ENCODE measurements at places on chromosomes 1 and 21.
A peak's percentile ranks its signal among the peaks of the same experiment; 100 is the strongest.

DNA sequence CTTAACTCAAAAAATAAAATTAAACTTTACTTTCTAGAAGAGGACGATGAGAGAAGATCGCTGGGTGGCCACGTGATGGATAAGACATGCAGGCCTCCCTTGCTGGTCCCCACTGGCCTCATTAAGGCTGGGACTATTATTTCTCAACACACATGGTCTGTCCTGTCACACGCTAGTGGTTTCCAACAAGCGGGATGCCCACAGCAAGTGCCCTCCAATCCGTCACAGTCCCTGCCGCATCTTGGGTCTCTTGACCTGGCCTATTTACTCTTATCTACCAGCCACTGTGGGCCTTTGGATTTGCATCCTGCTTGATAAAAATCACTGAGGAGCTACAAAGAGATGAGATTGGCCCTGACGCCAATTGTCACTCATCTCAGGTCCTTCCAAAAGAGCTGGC lies 30.0 kb downstream of the CAPZB start:
- DNase-seq = no peak

DNA sequence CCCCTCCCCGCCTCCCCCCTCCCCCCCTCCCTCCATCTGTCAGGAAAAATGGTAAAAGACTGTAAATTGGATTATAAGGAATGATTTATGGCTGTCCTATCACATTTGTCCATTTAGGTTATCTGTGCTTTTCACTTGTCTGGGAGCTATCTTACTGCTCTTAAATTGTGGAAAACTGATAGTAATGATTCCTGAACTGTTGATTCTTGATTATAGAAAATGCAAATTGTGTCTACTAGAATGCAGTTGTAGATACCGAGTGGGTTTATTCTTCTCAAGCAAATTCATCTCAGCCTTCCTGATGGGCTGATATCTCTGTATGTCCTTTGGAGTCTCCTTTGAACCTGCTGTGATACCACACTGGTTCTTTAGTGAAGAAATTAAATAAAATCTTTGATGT lies 12.3 kb downstream of the RYR2 start:
- DNase-seq = no peak

GRCh38 chr1:156852418-156852874 lies 6.5 kb downstream of the INSRR start:
- DNase-seq = no peak

DNA sequence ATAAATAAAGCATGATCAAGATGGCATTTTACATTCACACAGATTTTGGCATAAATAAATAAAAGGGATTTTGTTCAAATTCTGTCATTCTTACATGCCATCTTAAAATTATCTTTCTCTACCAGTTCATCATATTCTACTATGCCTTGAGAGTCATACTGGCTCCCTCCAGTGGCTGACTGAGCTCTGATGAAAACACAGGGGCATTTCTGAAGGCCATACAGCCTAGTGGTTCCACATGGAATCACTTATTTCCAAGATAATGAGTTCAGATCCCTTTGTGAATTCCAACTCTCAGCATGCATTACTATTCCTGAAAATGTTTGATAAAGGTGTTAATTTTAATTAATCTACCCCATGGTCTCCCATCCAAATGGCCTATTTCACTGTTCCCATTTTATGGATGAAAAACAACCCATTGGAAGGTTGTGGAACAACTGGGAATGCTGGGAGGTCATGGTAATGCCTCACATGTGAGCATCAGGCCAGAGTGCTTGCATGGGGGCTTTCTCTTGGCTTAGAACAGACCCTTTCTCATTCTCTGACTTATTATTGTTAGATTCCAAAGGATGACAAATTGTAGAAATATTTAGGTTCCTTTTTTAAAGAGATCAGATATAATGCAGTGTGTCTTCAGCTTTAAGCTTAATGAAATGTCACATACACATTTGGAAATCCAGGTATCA lies 622.4 kb upstream of the PKN2 start:
- DNase-seq = peak; percentile 40

DNA sequence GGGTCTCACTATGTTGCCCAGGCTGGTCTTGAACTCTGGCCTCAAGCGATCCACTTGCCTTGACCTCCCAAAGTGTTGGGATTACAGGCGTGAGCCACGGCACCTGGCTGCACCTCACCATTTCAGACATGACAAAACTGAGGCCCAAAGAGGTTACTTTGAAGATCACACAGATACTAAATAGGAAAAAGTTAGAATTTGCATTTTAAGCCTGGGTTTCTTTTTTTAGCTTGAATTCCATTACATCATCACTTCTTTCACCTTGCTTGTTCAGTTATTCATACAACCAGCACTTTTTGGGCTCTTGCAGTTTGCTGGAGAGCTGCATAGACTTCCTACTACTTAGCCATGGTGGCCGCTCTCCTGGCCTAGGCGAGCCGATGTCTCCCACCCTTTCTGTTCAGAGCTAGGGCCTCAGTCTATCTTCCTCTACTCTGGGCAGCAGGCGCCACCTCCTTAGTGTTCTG lies 16.3 kb upstream of the CD2 start:
- no peak for DNase-seq

- DNase-seq = no peak
Observed at GRCh38 chr1:47809301-47810084, 187.7 kb downstream of the TRABD2B start.

All from LoVo (cell line).